Keratinocyte (primary cell): ENCODE measurements at places on chromosomes 5 and 9. TPM values are rescaled to one million over a fixed set of nuclear protein-coding genes. Genes with fewer than 3 reads are reported as not detected.

The OR1Q1 gene
- polyA plus RNA-seq = not detected in 3 replicates

The FREM1 gene
- under 0.01 to 0.05 TPM in 2 of 3 replicates, not detected in the other for polyA plus RNA-seq

The SUSD3 gene
- 0.20 to 0.37 TPM in 2 of 3 replicates, not detected in the other for polyA plus RNA-seq

The TMEM167A gene
- 32.7 to 97.6 TPM (median 40.1 TPM) in 3 replicates for polyA plus RNA-seq

The PPP1R2B gene
- 0.05 TPM in 1 of 3 replicates, not detected in the others for polyA plus RNA-seq

The LAMC3 gene
- polyA plus RNA-seq = not detected in 3 replicates

The PTGDS gene
- polyA plus RNA-seq = not detected in 3 replicates

The OR1L6 gene
- not detected in 3 replicates for polyA plus RNA-seq

The SLIT3 gene
- polyA plus RNA-seq = 2.4 to 10.1 TPM (median 3.1 TPM) in 3 replicates

The ECM2 gene
- polyA plus RNA-seq = 0.36 to 0.99 TPM (median 0.75 TPM) in 3 replicates

The FAM169A gene
- polyA plus RNA-seq = 7.2 to 13.1 TPM (median 8.9 TPM) in 3 replicates

The MYMK gene
- not detected in 3 replicates for polyA plus RNA-seq

The MOB3B gene
- 32.6 to 40.8 TPM (median 35.3 TPM) in 3 replicates for polyA plus RNA-seq

The EDIL3 gene
- polyA plus RNA-seq = 0.08 to 0.63 TPM (median 0.34 TPM) in 3 replicates

The SPATA31D4 gene
- not detected in 3 replicates for polyA plus RNA-seq

The SLC6A19 gene
- polyA plus RNA-seq = not detected in 3 replicates

The PRDM9 gene
- not detected in 3 replicates for polyA plus RNA-seq

The BARHL1 gene
- polyA plus RNA-seq = not detected in 3 replicates

The NMUR2 gene
- polyA plus RNA-seq = 0.05 TPM in 1 of 3 replicates, not detected in the others

The AGXT2 gene
- polyA plus RNA-seq = not detected in 3 replicates

The SCGB3A1 gene
- polyA plus RNA-seq = not detected in 3 replicates
